Neural crest cell (in vitro differentiated cells): ENCODE measurements at places on chromosomes 12 and 14. TPM values are rescaled to one million over a fixed set of nuclear protein-coding genes. Genes with fewer than 3 reads are reported as not detected.

GRCh38 chr12:113405694-113406093 lies 2.0 kb upstream of the SDS start:
- no peak for DNase-seq

DNA sequence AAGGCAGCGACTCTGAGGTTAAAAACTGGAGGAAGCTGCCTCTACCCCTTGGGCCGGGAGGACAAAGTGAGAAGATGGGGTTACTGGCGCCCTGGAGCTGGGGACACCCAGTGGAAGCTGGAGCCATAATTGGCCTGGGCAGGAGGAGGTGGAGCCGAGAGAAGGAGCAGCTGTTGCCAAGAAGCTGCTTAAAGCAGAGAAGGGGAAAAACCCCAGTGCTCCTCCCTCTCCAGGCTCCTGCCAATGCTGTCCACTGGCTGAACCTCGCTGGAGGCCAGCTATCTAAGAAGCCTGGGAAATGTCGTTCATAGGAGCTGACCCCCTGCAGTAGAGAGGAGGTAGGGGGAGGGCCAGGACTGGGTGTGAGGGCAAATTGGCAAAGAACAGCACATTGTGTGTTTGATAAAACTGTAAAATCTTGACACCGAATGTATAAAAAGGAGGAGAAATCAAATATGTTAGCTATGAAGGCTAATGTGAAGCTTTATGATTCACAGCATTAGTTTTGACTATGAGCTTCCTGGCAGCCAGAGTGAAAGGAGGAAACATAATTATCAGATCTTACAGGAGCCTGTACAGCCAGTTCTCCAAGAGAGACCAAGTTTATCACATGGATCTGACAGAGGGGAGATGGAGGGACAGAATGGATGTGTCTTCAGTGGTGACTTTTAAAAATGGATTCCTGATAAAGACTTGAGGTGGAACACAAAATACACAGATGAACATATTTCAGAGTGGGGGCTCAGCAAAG lies 9.5 kb downstream of the HHIPL1 start:
- DNase-seq, result no peak

- DNase-seq, result no peak
Observed at GRCh38 chr12:108559007-108559655, 1.8 kb downstream of the SART3 start.

- DNase-seq, result no peak
Observed at GRCh38 chr12:20657496-20657895, 37.6 kb upstream of the SLCO1C1 start.

- DNase-seq, result no peak
Observed at GRCh38 chr14:68841016-68841809, 48.3 kb upstream of the ZFP36L1 start.

DNA sequence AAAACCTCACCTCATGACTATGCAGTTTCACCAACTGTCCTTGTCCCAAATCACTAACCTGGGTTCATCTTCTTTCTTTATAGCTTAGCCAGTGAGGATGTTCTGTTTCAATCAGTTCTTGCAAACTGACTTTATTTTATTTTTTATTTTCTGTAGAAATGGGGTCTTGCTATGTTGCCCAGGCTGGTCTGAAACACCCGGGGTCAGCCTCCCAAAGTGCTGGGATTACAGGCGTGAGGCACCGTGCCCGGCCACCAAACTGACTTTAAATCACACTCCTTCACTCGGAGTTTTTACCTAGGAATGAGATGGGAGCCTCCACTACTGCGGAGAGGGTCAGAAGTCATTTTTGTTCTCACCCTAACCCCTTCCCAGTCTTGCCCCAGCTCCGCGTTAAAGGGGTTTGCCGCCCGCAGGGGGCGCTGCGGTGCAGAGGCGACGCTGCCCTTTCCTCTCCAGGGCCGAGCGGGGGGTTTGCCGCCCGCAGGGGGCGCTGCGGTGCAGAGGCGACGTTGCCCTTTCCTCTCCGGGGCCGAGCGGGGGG lies 7.0 kb upstream of the B4GALNT3 start:
- no peak for DNase-seq

- DNase-seq, result no peak
Observed at GRCh38 chr12:49019443-49020324, 1.1 kb upstream of the PRKAG1 start.

GRCh38 chr12:47088021-47088944 lies 8.5 kb upstream of the AMIGO2 start:
- no peak for DNase-seq

- no peak for DNase-seq
Observed at GRCh38 chr12:74317078-74317601, 220.5 kb upstream of the ATXN7L3B start.

GRCh38 chr14:75399843-75400775 lies 27.7 kb upstream of the JDP2 start:
- DNase-seq, result no peak

DNA sequence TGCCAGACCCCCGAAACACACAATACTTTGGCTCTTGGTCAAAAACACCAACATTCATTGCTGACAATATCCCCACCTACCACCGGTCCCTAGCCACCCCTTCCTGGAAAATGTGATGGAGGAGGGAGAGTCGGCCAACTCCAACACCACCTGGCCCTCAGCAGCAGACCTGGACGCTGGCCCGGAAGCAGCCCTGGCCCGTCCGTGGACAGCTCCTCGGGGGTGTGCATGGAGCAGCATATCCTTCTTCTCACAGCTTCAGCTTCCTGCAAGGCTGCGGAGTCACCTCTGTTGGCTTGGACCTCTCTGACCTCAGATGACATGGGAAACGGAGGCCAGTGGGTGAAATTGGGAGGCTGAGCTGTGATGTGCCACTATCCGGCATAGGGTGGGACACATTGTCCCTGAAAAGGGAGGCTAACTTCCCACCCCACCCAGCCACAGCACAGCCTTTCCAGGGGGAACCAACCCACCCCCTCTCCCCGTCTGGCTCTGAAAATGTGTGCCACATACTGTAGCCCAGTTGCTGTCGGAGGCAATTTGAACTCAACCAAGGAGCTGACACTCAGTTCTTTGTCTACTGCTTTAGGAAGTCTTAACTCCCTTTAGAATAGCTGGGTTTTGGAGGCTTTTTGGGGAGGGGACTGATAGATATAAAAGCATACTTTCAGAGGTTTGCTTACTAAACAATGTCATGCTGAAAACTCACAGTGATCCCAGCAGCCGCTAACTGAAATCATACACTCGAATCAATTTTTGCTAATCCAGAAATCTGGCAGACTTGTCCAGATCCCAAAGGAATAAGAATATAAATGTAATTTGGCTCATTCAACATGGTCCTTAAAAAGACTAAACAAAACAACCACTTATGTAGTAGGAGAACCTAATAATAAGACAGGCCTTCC lies 43.1 kb upstream of the LTA4H start:
- no peak for DNase-seq

DNA sequence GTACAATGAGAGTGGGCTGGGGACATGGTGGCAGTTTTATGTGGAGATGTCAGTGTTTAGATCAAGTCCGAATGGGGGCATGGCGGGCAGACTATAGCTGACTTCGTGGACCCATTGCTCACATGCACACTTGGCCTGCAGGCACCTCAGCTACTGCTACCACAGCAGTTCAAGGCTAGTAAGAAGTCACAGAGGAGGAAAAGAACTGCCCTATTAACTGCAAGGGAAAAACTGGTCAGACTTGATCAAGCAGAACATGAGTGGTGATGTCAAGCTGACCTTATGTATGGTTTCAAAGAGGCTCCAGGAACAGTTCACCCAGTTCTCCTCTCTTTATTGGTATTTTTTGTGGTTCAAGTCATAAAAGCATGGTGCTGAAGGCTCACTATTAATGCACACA lies 30.2 kb upstream of the FRS2 start:
- DNase-seq, result no peak

DNA sequence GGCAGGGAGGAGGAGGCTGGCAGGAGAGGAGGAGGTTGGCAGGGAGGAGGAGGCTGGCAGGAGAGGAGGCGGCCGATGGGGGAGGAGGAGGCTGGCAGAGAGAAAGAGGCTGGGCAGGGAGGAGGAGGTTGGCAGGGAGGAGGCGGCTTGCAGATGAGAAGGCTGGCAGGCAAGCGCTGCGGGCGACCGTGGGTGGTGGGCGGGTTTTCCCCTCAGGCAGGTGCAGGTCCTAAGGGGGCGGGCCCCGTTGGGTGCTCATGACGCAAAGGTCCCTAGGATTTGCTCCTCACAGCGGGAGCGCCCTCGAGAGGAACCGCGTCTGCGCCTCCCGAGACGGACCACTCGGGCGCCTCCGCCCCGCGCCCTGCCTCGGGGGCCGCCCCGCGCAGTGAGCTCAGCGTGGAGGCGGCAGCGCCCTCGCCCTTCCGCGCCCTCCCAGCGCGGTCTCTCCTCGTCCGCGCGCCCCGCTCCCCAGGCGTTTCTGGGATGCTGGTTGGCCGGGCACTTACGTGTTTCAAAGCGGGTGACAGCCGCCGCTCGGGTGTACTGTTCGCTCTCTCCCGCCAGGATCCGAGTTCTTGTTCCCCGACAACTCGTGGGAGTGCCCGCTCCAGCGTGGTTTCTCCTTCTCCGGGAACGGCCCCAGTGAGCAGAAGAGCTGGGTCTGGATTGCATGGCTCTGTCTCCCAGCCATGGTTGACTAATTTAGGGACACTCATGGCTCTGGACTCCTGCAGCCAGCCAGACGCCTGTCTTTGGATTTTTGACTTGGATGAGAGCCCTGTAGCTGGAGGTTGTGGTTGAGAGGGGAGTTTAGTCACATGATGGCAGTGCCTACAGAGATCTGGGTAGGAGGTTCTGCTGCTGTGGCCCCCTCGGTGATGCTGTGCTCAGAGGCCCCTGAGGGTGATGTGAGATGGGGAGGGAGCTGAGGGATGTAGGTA lies 64.1 kb upstream of the PPP4R3A start:
- DNase-seq, result peak; percentile 31

DNA sequence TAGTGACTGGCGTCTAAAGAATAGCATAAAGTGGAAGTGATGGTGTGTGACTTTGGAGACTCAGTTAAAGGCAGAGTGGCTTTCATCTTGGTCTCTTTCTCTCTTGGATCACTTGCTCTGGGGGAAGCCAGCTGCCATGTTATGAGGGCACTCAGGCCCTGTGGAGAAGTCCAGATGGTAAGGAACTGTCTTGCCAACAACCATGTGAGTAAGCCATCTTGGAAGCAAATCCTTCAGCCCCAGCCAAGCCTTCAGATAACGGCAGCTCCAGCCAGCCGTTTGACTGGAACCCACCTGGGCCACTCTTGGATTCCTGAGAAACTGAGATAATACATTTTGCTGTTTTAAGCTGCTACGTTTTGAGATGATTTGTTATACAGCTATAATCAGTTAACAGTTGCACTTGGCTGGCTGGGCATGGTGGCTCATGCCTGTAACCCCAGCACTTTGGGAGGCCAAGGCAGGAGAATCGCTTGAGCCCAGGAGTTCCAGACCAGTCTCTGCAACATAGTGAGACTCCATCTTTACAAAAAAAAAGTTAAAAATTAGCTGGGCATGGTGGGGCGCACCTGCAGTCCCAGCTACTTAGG lies 7.7 kb upstream of the LRRC23 start:
- no peak for DNase-seq

DNA sequence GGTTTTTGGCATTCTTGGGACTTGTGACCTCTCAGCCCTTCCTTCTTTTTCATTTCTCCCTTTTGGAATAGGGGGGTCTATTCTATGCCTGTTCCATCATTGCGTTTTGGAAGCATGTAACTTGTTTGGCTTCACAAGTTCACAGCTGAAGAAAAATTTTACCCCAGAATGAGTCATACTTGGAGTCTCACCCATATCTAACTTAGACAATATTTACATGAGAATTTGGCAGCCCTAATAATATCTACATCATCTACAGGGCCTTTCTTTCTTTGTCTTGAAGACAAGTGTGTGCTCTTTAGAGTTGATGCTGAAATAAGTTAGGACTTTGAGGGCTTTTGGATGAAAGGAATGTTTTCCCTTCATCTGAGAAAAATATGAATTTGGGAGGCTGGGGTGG lies 1312.9 kb upstream of the FLRT2 start:
- DNase-seq, result no peak

DNA sequence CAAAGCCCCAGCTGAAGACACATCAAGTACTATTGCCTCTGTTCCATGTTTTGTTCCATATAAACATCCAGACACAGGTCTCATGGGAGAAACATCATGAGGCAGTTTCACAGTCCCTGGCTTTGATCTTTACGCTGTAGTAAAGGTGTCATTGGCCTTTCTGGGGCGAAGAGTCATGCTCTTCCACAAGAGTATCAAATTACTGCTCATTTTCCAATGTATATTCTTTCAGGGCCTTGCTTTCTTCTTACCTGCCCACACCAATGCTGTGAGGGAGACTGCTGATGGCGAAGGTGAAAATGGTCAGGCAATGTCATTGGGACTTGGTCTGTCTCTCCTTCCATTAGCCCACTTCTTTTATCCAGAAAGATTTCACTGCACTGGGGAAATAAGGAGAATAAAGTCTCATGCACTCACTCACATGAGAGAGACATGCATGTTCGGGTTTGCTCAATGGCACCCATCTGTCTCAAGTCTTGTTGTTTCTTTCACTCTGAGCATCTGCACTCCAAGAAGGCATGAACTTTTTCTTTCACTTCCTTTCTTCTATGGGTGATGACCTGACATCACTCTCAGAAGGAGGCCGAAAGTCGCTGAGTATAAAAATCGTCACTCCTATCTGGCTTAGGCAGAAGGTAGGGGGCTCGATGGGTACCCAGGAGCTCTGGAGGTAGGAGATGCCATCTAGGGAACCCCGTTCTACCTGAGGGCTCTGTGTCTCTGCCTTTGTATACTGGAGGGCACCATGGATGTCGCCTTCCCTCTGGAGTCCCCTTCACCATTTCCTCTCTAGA lies 1.3 kb upstream of the JDP2 start:
- no peak for DNase-seq

GRCh38 chr12:92412856-92413255 lies 267.2 kb upstream of the BTG1 start:
- DNase-seq, result no peak

DNA sequence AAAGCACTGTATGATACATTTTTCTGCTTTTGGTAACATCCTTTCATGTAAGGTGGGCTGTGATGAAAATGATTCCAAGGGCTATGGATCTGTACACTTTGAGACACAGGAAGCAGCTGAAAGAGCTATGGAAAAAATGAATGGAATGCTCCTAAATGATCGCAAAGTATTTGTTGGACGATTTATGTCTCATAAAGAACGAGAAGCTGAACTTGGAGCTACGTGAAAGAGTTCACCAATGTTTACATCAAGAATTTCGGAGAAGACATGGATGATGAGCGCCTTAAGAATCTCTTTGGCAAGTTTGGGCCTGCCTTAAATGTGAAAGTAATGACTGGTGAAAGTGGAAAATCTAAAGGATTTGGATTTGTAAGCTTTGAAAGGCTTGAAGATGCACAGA lies 22.1 kb upstream of the SRGAP1 start:
- DNase-seq, result no peak

DNA sequence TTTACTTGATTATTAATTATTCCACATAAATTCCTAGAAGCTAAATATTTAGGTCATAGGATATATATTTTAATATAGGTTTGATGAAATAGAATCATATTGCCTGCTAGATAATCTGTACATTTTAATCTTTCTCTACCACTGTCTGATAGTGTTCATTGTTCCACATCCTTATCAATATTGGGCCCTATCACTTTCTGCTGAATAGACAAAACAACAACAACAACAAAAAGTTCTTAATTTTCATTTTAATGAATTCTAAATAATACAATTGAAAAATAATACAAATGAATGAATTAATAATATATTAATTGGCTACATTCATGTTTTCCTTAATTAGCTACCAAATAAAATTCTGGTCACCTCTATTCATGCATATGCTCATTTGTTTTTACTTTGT lies 1437.2 kb downstream of the LRFN5 start:
- no peak for DNase-seq

Gene PLA2G1B
- total RNA-seq, result not detected in 2 replicates

Gene TPI1
- total RNA-seq, result 685 and 713 TPM in 2 replicates

Gene RAD9B
- 0.23 and 0.50 TPM in 2 replicates for total RNA-seq

Gene LRFN5
- 1.3 and 1.5 TPM in 2 replicates for total RNA-seq

Gene SCYL2
- 56.2 and 59.8 TPM in 2 replicates for total RNA-seq

Gene SUSD6
- 12.9 and 13.7 TPM in 2 replicates for total RNA-seq

Gene PTGDR
- total RNA-seq, result not detected in 2 replicates

Gene C3AR1
- not detected in 2 replicates for total RNA-seq

Gene PWP1
- 37.9 and 44.2 TPM in 2 replicates for total RNA-seq
